ENCODE measurements at places on chromosomes 13 and 19. TPM values are rescaled to one million over a fixed set of nuclear protein-coding genes. Genes with fewer than 3 reads are reported as not detected.

Gene KLK4
- not detected for total RNA-seq

DNA sequence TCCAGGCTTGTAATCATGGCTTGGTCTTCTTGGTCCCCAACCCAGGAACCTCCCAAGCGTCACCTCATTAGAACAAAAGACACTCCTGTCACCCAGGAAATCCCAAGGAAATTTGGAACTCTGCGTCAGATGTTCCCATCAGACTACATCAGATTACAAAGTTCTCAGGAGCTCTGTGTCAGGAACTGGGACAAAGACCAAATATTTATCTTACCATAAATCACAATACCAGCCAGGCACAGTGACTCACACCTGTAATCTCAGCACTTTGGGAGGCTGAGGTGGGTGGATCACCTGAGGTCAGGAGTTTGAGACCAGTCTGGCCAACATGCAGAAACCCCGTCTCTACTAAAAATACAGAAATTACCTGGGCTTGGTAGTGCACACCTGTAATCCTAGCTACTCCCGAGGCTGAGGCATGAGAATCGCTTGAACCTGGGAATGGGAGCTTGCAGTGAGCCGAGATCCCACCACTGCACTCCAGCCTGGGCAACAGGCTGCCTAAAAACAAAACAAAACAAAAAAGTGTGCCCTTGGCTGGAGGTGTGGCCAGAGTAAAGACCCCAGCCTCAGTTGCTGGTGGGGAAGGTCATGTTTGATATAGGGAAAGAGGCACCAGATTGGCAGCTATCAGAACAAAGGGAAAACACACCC lies 16.7 kb upstream of the CCDC124 start:
- H3K4me3 ChIP-seq = no peak overlapping the region
- H3K4me1 ChIP-seq = no peaks in the 10 kb centered on the region
- DNase-seq = no peak
- H3K36me3 ChIP-seq = no peaks in the 10 kb centered on the region

DNA sequence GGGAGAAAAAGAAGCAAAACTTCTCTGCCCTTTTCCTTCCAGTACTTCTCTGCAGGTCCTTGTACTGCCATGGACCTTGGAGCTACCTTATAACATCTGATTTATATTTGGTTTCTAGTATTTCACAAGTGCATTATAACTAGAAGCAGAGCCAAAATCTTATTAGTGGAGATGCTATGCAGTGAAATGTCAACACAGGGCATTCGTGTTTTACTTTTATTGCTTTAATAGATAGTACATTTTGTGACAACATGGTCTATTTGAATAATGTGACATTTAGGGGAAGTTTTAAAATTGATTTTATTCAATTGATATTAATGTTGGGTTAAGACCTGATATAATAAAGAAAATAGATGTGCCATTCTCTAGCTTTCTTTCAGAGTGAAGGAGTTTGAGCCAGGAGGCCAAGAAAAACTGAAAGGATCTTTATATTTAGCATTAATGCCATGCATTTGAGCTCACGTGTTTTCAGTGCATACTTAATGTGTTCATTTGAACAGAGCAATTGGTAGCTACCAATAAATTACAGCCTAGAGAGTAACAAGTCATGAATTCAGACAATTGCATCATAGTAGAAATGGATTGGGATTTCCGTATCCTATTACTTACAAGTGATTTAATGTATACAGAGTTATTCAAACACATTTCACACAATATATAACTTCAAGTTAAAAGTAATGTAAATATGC lies 863.8 kb downstream of the GPC5 start:
- H3K27ac ChIP-seq = no peak overlapping the region
- H3K36me3 ChIP-seq = no peaks in the 10 kb centered on the region
- DNase-seq = no peak
- H3K4me1 ChIP-seq = no peaks in the 10 kb centered on the region
- H3K27me3 ChIP-seq = no peaks in the 10 kb centered on the region

DNA sequence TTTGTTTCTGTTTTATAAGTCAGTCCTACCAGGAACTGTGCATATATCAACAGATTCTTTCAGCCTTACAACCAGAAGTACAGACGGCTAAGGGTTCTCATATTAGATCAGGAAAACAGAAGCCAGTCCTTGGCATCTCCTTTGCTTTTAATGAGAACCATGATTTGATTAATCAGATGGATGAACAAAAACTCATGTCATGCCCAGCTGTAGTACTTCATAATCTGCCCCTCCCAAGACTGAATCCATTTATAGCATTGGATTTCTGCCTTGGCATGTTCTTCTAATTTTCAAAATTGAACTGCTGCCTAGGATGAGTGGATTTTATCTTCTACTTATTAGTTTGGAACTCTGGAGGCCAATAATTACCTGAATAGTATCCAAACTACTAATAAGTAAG lies 617.2 kb downstream of the SLITRK5 start:
- H3K27ac ChIP-seq = no peak overlapping the region
- no peak for DNase-seq
- H3K4me3 ChIP-seq = no peak overlapping the region
- H3K4me1 ChIP-seq = no peaks in the 10 kb centered on the region
